Activated CD4-positive, alpha-beta T cell treated with anti-CD3 and anti-CD28 coated beads for 48 hours (primary cell): ENCODE measurements at places on chromosomes 3 and 15.
A peak's percentile ranks its signal among the peaks of the same experiment; 100 is the strongest.

DNA sequence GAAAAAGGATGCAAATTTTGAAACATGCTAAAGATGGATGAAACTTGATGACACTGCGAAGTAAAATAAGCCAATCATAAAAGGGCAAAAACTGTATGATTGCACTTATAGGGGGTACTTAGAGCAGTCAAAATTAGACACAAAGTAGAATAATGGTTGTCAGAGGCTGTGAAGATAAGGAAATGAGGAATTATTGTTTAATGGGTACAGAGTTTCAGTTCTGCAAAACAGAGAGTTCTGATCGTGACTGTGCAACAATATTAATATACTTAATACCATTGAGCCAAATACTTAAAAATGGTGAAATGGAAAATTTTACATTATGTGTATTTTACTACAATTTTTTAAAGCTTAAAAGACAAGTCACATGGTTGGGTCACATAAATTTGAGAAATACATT, 35.1 kb downstream of the UBE3A start:
- DNase-seq: no peak

- DNase-seq: no peak
Observed at GRCh38 chr15:31032961-31033371, 41.5 kb upstream of the MTMR10 start.

- no peak for DNase-seq
Observed at GRCh38 chr3:127634653-127635052, 5.7 kb downstream of the PODXL2 start.

- DNase-seq: no peak
Observed at GRCh38 chr3:122067588-122068240, 12.6 kb downstream of the CD86 start.

DNA sequence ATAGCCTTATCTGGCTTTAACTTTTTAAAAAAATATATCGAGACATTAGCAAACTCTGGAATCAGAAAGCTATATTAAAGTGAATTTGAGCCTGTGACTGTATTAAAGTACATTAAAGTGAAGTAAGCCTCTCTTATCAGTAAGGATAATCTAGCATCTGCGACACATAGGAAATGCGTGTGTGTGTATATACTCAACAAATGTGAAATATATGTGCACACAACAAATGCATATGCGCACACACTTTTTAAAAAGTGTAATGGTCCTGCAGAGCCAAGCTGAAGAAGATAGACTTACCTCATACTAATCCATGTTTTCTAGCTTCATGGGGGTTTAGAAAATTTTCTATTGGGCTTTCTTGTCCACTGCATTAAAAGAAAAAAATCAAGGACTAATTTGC, 437.1 kb downstream of the ZIC1 start:
- DNase-seq: no peak

- no peak for DNase-seq
Observed at GRCh38 chr3:131744765-131745164, 242.0 kb upstream of the MRPL3 start.

- no peak for DNase-seq
Observed at GRCh38 chr3:169350228-169350627, 313.3 kb downstream of the MECOM start.

GRCh38 chr3:145776782-145777408, 384.1 kb downstream of the PLOD2 start:
- DNase-seq: peak; percentile 15

DNA sequence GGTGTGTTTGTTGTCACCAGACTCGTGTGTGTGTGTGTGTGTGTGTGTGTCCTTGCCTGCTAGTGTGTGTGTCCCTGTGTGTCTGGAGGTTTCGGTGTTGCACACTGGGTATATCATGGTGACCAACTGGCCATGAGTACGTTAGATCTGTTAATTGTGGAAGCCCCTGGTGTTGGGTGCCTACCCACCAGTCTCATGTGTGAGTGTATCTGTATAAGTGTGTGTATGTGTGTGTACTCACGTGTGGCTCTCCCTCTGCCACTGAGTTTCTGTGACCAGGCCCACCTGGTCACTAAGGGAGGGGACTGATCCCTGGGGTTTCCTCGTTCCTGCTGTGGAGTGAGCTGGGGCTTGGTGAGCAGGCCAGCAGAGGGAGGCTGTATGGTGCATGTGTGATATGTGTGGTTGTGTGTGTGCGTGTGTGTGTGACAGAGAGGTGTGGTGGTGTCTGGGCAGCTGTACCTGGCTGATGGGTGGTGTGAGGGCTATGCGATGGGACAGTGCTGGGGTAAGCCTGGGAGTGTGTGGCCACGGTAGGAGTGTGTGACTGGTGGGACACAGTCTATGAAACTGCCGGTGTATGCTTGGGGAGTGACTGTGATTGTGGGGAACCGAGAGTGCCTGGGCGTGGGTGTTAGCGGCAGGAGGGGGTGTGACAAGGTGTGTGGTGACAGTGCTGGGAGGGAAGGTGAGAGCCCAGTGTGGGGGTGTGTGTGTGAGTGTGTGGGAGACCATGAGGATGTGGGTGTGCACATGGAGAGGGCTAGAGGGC, 1.8 kb downstream of the PRKCD start:
- DNase-seq: peak; percentile 34

DNA sequence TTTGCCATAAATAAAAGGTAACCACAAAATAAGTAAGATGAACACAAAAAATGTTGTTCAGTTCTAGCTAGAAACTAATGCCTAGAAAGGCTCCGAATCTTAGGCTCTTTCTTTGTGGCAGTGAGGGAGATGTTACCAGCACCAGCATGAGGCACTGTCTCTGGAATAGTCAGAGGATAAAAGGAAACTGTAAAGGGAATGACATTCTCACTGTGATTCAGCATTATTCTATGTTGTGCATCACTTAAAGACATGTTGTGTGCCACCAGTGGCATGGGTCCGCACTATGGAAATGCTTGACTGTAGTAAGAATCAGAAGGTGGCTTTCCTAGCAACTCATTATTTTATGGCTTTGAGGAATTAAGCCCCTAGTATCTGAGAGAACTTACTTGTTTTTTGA, 70.8 kb downstream of the SEC22A start:
- DNase-seq: no peak

DNA sequence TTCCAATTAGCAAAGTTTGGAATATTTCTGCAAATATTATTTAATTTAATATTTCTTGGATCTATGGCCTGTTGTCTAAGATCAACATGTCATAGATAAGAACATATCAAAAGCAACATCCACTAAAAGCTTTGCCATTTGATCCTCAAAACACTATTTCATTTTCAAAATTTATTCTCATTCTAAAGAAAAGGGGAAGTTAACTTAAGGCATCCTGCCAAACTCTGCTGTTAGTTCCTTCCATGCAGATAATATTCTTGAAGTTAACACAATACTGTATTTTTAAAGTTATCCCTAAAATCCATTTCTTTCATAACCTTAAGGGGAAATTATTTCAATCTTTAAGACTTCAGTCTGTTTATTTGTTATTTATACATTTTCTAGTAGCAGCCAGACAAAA, 28.2 kb upstream of the GBE1 start:
- DNase-seq: no peak

GRCh38 chr3:77160931-77161497, 121.1 kb downstream of the ROBO2 start:
- DNase-seq: no peak

DNA sequence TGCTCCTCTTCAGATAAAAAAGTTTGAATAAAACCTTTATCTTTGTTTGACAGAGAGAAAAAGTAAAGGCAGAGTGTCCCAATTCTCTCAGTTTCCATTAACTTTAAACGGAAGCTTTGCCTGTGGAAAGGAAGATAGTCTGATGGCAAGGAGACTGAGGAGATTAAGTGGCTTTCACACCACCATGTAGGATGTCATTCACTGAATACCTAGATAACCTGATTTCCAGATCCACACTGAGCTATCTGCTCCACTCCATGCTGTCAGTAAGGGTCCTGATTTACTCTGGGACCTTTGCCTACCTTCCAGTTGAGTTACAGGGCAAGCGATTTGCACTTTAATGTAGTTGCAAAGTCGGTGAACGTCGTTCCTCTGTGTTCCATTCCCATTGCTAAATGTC, 233.4 kb upstream of the TBL1XR1 start:
- DNase-seq: no peak

DNA sequence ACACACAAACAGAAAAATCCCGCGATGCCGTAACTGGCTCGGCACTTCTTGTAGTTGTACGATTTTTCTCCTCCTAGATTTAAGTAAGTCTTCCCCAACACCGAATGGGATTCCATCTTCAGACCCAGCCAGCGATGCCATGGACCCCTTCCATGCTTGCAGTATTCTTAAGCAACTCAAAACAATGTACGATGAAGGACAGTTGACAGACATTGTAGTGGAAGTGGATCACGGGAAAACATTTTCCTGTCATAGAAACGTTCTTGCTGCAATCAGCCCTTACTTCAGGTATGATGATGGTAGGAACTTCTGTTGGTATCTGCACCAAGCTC, 763 bp downstream of the KBTBD8 start:
- DNase-seq: no peak

GRCh38 chr15:91127236-91127955, 27.3 kb downstream of the SV2B start:
- DNase-seq: no peak

- DNase-seq: peak; percentile 91
Observed at GRCh38 chr3:157081626-157082210, 78.2 kb downstream of the CCNL1 start.

DNA sequence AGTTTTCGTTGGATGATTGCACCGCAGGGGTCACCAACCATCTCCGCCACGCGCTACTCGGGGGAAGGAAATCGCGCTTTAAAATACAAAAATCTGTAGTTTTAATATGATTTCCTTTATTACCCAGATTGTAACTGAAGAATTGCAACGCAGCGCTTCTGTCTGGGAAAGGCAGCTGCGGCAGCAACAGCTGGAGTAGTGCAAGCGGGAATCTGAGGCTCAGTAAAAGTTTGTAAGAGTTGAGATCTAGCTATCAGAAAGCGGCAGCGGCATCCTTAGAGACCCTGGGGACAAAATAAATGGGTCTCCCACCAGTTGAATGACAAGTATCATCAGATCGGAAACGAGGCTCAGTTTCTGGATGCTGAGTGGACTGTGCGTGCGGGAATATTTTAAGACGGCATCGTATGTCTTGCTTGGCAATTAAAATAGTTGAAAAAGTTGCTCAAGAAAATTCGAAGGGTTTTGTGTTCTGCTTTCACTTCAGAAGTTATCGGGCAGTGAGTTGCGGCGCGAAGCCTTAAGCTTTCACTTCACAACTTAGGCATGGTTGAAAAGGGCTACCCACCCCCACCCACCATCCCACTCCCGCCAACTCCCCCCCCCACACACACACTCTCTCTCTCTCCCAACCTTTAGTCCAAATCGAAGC, 2.7 kb downstream of the MECOM start:
- peak; percentile 23 for DNase-seq

DNA sequence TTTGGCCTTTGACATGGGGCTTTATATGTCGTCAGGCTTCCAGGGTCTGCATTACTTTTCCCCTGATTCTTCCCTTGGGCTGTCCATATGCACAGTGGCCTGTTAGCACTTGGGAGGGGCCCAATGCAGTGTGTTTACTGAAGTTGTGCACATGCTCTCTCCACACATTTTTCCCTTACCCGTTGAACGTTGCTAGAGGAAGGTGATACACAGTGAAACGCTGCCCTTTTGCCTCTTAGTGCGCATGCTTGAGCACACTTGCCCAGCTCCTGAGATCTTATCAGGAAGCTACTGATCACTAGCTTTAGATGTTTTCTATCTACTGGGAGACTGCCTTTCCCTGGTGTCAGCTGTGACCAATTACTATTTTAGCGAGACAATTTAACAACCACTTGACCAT, 1198.0 kb downstream of the ROBO1 start:
- DNase-seq: no peak

DNA sequence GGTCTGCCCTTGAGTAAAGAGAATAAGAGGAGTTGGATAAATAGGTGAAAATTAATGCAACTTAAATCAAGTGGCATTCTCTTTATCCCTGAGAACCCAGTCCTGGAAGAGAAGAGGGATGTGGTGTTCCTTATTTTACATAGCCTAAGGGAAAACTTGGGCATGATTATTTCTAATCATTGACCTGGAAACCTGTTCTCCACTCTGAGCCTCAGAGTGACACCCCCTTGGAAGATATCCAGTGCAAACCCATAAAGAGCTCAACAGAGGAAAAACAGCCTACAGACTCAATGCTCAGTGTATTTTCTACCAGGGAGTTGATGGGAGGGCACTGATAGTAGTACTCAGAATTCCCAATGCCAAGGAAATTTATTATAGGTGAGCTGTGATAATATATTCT, 22.0 kb downstream of the SLC15A2 start:
- DNase-seq: no peak

DNA sequence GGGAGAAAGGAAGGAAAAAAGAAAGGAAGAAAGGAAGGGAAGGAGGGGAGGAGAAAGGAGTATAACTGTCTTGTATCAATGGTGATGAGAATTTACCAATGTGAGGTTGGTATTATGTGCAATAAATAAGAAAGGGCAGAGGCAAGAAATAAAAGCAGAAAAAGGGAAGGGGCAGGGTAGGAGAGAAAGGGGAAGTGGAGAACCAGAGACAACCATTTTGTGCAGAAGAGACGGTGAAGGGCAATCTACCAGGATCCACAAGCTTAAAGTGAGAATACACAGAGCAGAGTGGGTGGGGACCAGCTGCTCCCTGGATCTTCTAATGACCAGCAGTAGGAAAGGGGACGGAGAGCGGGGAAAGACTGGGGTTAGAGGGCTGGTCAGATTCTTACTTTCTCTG, 106.9 kb upstream of the SLCO2A1 start:
- no peak for DNase-seq

DNA sequence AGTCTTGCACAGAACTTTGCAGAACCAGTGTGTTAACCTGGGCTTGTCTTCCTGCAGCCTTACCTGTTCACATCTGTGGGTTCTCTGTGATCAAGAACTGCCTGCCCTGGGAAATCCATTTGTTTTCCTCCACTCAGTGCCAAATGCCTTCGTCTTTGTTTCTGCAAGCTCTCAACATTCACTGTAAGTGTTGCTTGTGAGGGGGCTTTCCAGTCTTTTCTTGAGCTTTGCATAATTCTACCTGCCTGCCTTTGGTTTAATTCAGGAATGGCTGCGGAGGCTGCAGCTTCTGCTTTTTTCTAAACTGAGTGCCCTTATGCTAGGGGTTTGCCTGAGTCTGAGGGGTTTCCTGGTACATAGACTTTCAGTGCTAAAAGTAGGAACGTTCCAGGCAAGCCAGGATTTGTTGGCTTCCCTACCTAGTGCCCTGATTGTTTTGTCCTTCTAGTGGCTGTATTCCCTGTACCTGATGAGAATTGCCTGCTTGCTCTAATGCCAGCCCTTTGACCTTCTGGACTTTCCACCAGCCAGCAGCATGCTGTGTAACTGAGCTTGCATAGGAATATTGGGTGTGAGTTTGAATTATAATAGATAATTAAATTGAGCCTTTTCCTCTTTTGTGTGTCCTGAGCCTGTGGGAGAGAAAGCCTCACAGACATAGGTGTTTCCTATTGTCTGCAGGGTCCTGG, 96.6 kb upstream of the CLSTN2 start:
- DNase-seq: no peak

GRCh38 chr3:151578495-151578894, 117.6 kb upstream of the IGSF10 start:
- DNase-seq: no peak

DNA sequence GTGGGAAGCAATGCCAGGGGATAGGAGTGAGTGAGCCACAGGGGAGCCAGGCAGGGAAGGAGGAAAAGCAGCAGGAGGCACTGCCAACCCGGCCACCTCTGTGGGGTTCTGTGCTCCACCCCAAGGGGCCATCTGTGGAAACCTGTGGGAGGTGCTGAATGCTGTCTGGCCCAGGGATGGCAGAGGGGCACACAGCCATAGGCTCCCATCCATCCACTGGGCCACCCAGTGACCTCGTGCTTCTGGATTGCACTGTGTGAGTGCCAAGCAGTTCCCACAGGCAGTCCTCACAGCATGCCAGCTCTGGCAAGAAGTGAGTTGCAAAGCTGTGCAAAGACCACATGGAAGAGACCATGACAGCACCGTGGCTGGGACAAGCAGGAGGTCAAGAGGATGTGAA, 27.5 kb downstream of the DNAJB8 start:
- DNase-seq: no peak
